AG04449 (cell line): ENCODE measurements at places on chromosomes 7 and 10.

- DNase-seq = no peak
These were observed 7.0 kb downstream of the TNKS2 start for GRCh38 chr10:91805110-91805838.

DNA sequence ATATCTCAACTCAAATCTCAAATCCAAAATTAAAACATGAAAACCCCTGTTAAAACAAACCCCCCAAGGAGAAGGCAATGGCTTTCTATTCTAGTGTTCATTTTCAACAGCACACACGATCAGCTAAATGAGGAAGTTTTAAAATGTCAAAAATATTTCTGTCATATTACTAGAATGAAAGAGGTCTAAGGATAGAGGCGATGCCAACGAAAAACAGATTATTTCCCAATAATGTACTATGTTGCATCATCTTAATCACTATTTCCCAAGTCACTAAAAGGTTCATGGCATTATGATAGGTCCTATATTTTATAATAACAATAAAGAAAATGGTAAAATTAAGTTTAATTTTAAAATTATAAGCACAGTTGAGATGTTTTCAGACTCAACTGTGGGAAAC is 10.1 kb downstream of the CNOT4 start:
- DNase-seq = no peak

GRCh38 chr7:151139791-151140190 is 27.7 kb downstream of the GBX1 start:
- DNase-seq = no peak

- no peak for DNase-seq
These were observed 6.6 kb upstream of the ITIH2 start for GRCh38 chr10:7696545-7696944.

DNA sequence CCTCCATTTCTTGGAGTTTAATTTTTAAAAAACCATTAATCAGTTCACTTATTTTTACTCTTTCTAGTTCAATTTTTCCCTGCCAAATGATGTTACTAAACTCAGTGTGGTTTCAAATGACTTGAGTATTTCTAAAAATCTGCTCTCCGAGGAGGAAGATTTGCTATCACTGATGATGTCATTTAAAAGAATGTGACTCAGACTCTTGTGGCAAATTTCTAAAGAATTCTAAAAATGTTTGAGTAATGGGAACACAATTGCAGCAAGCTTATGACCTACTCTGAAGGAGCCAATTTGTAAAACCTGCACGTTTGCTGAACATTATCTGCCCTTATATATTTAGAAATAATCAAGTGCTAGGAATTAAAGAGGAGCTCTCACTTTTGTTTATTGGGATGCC is 88.6 kb downstream of the SPAG6 start:
- peak; percentile 87 for DNase-seq

- DNase-seq = no peak
These were observed 21.3 kb downstream of the TAS2R16 start for GRCh38 chr7:122974229-122974628.

DNA sequence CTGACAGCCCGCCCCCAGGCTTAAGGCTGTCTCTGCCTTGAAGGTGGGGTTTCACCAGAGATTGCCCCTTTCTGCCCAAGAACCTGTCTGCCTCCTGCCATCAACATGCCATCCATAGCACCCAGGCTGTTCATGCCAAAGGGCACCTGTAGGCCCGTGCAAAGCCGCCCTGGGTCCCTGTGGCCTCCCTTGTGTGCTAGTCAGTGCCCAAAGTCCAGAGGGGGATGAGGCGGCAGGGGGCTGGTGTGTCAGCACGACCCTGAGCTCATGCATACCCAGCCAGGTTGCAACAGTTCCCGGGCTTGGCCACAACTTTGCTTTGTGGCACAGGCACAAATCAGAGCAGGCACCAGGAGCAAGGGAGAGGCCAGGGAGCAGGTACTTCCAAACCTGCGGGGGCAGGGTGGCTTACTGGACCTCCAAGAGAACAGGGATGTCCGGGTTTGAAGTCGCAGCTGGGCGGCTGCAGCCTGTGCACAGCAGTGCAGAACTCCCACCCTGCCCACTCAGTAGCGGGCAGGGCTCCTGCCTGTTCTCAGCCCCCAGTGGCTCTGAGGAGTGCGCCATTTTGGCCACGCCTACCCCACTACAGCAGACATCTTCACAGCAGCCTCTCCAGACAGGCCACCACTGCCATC is 671.1 kb upstream of the GRM3 start:
- DNase-seq = no peak

GRCh38 chr7:5526100-5526905 is 102.7 kb upstream of the TNRC18 start:
- no peak for DNase-seq

- DNase-seq = no peak
These were observed 12.5 kb downstream of the PYROXD2 start for GRCh38 chr10:98402478-98402877.

- DNase-seq = no peak
These were observed 70.2 kb downstream of the LRGUK start for GRCh38 chr7:134197345-134197744.

GRCh38 chr10:44865289-44865671 is 45.9 kb upstream of the TMEM72 start:
- DNase-seq = no peak
